ENCODE measurements at places on chromosomes 2 and 18.

DNA sequence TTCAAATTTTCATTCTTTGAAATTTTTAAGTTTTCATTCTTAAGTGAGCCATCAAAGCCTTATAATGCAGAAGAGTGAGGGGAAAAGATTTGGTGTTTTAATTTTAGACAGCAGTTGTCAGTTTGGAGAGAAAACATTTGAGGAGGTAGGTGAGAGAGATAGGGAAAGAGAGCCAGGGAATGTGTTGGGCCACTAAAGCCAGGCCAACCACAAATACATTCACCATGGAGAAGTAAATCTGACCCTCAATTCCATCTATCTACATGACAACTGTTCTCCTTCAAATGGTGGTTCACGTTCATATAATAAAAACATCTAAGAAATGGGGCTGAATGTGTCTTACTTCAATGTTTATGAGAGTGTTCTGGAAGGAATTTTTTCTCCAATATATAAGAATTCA is 553.0 kb upstream of the SYT4 start:
- DNase-seq = no peak

DNA sequence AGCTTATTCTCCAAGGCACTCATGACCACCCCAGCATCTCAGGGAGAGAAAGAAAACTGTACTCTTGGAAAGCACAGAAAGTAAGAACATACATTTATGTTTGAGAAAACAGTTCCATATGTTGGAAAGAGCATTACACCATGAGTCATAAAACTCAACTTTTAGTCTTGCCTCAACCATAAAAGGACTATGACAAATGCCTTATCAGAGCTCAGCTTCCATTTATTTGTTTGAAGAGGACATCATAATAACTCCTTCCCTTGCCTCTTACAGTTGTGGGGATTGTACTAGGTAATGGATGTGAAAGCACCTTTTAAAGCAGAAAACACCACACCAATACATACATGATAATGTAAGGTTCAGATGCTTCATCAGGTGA is 370.8 kb downstream of the LNPK start:
- DNase-seq = no peak

- no peak for DNase-seq
Observed at GRCh38 chr18:62988471-62988870, 273.1 kb downstream of the PHLPP1 start.

- DNase-seq = no peak
Observed at GRCh38 chr2:28991021-28991420, 9.9 kb downstream of the TOGARAM2 start.

DNA sequence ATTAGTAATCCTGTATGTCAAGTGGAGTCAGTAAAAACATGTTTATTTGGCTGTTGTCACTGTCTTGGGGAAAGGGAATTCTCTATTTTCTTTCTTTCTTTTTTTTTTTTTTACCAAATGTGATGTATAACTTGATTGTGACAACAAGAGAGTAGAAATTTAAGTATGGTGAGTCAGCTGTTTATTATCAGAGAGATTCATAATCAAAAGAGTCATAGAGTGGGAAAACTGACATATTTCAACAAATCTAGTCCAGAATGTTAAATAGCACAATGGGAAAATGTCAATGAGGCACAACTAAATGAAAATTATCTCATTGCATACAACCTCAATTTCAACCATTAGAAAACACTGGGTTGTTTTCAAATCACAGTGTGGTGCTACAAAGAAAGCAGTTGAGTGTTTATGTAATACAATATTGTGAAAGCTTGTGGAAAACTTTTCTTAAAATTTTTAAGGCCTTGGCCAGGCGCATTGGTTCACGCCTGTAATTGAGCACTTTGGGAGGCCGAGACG is 111.9 kb upstream of the DTNA start:
- DNase-seq = no peak

- DNase-seq = no peak
Observed at GRCh38 chr2:42901076-42901640, 108.8 kb upstream of the HAAO start.

DNA sequence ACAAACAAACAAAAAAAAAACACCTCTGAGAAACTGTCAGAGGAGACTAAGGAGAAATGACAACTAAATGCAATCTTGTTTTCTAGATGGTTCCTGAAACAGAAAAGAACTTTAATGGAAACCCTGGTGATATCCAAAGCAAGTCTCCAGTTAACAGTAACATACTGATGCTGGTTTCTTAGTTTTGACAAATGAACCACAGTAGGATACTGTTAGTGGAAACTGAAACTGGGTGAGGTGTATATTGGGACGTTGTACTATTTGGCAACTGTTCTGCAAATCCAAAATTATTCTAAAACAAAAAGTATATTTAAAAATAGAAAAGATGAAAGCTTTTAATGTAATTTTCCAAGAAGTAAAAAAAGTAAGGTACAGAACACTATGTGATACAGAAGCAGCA is 11.4 kb downstream of the SESTD1 start:
- no peak for DNase-seq

DNA sequence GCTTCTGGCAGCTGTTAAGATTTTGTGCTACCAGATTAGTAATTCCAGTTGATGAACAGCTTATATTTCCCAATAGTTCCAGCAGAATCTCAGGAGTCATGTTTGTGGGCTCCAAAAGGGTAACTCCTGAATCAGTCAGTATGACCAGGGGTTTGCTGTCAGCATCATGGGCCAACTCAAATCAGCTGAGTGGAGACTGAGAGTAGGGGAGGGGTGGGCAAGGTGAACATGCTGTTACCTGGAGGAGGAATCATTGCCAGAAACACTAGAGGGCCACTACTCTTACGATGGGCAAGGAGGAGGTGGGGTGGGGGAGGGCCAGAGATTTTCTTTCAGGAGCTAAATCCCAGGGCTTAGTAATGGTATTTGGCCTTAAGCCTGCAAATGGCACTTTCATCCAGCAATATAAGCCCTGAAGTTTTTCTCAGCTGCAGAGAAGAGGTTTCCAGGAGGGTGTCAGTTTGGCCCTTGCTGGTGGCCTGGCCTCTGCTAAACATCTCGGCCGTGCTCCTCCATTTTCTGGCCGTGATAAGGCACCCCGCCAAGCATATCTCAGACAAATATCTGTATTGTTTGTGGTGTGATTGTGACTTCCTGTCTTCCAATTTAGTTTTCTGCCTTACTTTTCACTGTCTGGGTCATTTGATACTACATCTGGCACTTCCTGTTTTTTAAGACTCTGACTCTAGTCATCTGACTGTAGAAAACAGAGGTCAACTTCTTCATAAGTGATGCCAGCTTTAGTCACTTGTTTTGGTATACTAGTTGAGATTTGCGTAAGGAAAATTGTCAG is 120.5 kb upstream of the CXCR4 start:
- DNase-seq = no peak

DNA sequence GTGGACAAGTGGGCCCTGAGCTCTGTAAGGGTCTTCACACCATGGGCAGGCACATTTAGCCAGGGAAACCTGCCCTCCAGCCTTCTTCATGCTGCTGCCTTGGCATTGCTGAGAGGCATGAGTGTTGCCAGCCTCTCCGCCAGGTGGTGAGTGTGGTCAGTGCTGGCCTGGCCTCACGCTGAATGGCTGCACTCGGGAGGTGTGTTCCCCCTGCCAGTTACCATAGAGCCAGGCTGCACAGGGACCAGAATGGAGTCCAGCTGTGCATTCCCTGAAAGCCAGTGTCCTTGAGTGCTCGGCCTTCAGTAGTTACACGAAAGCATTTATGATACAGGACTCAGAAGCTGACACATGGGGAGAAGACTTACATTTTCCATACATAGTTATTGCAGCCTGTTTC is 139.7 kb downstream of the ATP9B start:
- DNase-seq = no peak

DNA sequence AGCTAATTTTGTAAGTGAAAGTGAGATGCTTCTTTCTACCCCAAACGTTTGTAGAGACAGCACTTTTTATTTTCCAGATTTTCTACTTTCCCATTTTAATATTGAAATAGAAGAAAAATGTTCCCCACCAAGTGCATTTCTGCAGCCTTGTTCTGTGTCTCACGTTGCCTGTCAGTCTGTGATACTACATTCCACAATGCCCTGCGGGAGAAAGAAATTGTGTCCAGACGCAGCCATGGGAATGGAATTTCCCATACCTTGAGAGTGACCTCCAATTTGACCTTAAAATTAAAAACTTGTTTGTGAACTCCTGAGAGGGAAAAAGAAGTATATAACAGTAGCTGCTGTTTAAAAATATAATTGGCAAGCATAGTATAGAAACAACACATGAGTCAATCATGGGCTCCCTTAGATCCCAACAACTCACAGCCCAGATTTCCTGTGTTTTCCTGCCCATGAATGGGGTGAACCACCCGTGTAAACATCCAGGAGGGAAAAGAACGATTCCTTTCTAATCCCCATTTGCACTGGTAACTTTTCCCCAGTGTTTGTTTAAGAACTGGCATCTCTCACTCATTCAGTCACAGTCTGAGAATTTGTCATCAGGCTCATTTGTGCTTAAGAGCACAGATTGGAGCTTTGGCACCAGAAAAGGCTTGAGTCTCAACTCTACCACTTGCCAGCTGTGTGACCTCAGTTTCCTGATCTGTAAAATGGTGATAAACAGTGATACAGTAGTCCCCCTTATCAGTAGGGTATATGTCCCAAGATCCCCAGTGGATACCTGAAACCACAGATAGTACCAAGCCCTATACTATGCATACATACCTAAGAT is 166.1 kb upstream of the ZNF521 start:
- DNase-seq = no peak

- DNase-seq = no peak
Observed at GRCh38 chr2:29518010-29518409, 402.8 kb downstream of the CLIP4 start.

- DNase-seq = no peak
Observed at GRCh38 chr2:134576478-134576877, 142.3 kb downstream of the TMEM163 start.

- DNase-seq = no peak
Observed at GRCh38 chr18:7369006-7369405, 138.1 kb downstream of the LRRC30 start.

DNA sequence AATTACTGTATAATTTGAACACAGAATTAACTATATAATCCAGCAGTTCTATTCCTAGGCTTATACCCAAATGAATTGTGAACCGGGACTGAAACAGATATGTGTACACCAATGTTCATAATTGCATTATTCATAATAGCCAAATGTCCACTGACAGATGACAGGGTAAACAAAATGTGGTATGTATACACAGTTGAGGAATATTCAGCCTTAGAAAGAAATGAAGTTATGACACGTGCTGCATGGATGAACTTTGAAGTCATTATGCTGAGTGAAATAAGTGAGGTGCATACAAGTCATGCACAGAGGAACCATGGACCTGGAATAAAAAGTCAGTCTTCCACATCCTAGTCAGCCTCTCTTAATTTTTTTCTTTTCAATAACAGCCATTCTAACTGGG is 91.9 kb downstream of the SH3RF3 start:
- no peak for DNase-seq

DNA sequence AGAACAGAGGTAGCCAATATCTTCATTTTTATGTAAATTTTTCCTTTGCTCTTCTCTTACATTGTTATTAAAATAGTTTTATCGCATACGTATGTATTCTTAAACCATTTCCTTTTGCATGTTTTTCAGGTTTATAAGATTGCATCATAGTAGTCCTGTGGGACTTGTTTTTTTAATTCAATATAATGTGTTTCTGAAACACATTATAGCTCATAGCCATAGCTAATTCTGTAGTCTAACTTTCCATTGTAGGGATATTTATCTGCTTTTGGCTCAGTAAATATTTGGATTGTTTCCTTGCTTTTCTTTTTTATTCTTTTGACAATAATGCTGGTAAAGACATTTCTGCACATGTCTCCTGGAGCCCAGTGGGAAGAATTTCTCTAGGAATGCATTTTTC is 484.3 kb downstream of the PTPRM start:
- no peak for DNase-seq

DNA sequence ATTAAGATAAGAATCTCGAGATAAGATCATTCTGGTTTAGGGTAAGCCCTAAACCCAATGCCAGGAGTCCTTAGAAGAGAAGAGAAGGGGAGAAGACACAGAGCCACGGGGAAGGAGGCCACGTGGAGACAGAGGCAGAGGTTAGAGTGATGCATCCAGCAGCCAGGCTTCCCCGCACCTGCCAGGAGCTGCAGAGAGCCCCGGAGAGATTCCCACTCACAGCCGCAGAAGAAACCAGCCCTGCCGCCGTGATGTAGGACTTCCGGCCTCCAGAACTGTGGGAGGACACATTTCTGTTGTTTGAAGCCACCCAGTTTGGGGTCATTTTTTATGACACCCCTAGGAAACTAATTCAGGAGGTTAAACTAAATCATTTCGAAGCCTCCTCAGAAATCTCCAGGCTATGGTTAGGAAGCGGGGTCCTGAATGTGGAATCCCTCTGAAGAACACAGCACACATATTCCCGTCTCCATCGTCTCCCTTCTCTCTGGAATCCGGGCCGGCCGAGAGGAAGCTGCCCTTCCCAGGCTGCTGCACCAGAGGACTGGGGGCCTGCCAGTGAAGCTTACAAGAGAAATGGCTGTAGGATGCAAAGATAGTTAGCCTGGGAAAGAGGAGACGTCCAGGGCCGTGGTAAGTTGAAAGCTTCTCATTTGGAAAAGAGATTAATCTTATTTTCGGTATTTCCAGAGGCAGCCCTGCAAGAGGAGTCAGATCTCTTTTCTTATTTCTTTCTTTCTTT is 156.6 kb downstream of the TWIST2 start:
- no peak for DNase-seq

DNA sequence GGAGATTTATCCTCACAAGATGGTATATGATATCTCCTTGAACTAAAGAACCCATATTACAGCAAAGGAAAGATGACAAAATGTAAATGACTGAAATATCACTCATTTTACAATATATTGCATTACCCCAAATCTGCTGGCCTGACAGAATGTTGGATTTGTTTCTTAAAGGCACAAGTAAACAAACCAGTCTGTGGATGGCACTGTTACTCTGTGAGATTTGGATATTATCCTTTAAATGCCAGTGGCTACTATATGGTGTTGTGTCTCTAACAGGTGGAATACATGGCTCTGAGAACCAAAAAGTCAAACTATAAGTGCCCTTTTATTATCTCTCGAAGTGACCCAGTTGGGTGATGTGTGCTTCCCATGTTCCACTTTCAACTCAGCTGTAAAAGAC is 125.7 kb downstream of the PDE1A start:
- DNase-seq = no peak

DNA sequence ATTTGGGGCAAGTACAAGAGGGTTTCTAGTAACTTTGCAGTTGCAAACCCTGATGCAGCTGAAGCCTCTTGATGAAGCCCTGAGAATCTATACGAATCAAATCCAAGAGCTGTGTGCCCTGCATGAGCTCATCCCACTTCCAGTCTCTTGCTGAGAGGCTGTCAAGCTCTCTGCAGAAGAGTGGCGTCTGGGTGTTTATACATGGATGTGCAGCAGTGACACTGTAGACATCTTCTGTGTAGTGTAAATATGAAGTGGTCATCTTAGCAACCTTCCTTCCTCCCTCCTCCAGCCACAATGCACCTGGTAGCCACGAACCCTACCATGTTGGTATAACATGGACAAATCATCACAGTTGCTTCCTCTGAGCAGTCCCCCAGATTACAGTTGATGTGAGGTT is 18.4 kb upstream of the KIAA2012 start:
- no peak for DNase-seq

Measured in right forelimb (tissue), 1 donor.